Activated T-cell treated with anti-CD3 and anti-CD28 coated beads, Interleukin-2, amount 50 U/mL, for 48 hours (primary cell): ENCODE measurements at places on chromosomes 12 and 14.

- DNase-seq = no peak
Observed at GRCh38 chr12:56941299-56942017, 7.2 kb upstream of the SDR9C7 start.

DNA sequence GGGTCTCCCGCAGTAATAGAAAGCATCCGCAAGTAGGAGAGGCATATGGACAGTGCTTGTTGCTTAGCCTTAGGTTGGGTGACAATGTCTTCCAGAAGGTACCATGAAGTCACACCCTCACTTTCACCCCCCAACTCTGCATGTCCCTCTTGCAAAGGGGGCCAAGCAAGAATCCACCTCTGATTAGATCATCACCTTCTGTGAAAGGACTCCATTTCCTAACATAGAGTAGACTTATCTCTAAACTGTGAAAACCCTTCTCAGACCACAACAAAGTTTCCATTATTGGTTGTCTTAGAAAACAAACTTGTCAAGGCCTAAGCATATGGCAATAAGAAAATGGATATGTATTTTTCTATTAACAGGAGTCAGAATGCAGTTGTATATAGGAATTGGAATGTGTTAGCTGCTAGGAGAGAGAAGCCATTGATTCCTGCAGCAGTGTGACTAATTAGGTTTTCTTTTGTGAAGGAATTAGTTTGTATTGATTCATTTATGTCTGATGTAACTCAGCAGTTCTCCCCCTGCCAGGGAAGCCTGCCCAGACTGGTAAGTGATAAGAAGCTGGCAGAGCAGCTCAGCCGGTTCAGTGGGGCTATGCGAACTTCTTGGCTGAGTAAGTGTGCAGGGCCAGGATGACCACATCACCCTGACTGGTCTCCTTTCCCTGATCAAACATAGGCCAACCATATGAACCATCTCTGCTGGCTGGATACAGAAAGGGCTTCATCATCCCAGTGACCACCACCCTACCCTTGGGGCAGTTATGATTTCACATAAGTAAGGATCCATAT lies 107.3 kb upstream of the CCDC196 start:
- DNase-seq = no peak

GRCh38 chr14:92756446-92756845 lies 8.0 kb upstream of the LGMN start:
- no peak for DNase-seq

GRCh38 chr12:45522227-45522626 lies 207.3 kb upstream of the ARID2 start:
- DNase-seq = no peak

GRCh38 chr12:52058631-52059361 lies 7.6 kb downstream of the NR4A1 start:
- no peak for DNase-seq

- DNase-seq = no peak
Observed at GRCh38 chr12:130461839-130462557, 124.3 kb downstream of the PIWIL1 start.

GRCh38 chr14:79415726-79416125 lies 795.6 kb downstream of the DIO2 start:
- DNase-seq = no peak
